HFF-Myc (cell line): ENCODE measurements at places on chromosomes 6 and 20.

- no peak for DNase-seq
Measured at GRCh38 chr20:57465943-57466342, 59.0 kb downstream of the CTCFL start.

DNA sequence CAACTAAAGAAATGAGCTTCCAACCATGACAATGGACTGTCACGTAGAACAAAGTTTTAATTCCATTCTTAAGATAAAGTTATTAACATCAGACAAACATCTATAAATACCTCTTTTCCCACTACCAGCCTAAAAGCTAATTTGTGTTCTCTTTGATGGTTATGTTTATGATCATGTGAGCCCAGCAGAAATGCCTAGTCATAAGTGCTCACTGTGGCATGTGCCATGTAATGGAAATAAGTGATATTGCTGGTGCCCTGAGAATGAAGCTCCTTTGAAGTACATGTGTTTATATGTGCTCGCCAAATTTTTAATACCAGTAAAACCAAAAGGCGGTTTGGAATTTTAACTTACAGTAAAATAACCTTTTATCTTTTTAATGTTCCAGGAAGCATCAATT, 205.8 kb downstream of the ISM1 start:
- DNase-seq = no peak

DNA sequence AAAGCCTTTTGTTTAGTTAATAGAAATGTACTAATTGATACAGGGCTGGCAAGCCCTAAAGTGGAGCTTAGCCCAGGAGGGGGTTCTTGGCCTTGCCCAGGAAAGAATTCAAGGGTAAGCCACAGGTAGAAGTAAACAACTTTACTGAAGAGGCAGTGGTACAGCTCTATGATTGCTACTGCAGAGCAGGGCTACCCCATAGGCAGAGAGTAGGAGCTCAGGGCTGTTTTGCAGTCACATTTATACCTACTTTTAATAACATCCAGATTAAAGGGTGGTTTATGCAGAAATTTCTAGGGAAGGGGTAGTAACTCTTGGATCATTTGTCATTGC, 680.4 kb upstream of the GJE1 start:
- DNase-seq = no peak

DNA sequence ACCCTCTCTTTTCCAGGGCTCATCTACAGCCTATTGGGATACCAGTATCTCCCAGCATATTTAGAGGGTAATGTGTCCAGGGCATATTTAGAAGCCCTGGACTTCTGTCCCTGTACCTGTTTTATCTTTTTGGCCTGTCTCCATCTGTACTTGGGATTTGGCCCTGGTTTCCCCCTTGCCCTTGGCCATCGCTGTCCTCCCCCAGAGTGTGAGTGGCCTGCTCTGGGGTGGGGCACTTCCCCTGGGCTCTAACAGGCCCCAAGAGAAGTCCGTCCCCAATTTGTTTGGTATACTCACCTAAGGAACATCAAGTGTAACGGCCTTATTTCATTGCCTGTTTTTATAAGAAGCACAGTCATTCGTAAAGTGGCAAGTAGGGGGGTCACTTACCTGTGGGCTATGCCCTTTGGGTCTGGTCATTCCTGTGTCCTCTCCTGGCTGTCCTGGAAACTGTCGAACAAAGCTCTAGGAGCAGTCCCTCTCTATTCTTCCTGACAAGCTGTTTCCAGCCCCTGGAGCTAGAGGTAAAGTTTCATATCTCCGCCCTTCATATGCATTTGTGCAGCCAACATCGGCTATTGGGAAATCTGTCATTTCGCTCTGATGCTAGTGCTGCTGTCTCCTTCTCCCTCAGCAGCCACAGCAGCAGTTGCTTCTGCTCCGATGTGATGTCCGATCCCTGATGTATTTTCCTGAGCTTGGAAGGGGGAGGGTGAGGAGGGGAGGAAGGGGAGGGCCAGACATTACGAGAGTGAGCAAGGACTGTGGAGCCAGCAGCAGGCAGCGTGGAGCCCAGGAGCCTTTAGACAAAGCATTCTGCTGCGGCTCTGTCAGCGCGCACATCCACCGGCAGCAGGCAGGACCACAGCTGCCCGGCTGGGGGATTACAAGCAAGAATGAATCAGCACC, 83.4 kb downstream of the TCP11 start:
- DNase-seq = no peak

GRCh38 chr6:91304521-91304920, 717.6 kb upstream of the MAP3K7 start:
- no peak for DNase-seq

- no peak for DNase-seq
Measured at GRCh38 chr6:4698901-4699659, 77.1 kb upstream of the CDYL start.

GRCh38 chr6:92700411-92700810, 718.9 kb downstream of the EPHA7 start:
- no peak for DNase-seq

- DNase-seq = no peak
Measured at GRCh38 chr20:2922957-2923356, 49.7 kb downstream of the PTPRA start.

DNA sequence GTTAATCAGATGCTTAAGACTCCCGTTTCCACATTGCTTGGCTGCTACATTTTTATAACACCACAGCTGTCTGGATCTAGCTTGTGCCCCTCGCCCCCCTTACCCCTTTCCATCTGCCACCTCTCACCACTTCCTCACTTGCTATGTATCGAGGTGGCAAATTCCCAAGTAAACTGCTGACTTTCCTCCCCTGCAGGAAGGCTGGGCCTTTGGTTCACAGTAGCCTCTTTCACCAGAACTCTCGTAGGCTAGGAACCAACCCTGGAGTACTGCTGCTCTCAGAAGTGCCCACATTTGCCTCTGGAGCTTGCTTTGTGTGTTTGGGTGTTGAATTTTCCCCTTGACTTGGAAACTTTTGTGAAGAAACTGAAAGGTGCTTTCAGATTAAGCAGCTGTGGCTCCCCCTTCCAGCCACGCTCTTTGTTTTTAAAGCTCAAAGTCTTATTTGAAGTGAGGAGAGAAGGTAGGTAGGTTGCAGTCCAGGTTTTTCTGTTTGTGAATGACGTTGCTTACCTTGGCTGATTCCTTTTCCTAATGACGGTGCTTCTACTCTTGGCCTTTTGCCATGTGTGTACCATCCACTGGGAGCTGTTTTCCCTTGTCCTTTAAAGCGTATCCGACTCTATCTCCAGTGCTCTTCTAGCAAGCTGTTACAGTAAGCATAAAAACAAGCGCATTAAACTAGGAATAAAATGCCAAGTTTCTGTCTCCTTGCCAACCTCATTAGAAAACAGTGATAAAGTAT, 90.4 kb downstream of the CARMIL1 start:
- DNase-seq = no peak

DNA sequence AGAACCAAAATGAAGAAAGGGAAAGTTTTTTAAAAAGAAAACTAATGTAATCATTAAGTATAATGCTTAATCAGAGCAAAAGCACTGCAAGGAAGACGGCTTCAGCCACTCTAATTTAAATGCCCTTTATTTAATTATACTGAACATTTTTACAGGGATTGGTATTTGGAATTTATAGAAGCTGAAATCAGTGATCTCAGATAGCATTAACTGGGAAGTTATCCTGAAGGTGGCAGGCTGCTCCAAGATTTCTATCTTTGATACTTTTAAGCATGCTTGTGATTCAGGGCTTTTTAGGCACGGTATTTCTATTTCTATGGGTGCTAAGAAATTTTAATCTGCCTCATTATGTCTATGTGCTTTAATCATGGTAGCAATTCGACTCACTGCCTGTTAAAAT, 1.3 kb upstream of the NDUFAF4 start:
- peak; percentile 32 for DNase-seq

- peak; percentile 27 for DNase-seq
Measured at GRCh38 chr6:13357551-13358075, 29.3 kb upstream of the TBC1D7 start.

DNA sequence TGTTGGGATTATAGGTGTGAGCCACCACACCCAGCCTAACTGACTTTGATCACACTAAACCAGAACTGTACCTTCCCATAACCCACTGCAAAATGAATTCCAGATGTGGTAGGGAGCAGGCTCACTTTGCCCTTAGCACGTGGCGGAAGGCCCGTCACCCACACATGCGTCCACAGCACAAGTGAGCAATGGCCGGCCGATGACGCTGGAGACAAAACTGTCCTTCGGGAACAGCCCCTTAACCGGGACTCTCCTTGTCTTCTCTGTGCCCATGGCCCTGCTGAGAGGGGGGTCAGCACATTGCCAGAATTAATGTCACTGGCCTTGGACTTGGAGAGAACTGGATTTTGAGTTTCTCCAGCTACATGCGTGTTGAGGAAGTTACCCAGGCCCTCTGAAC, 107.2 kb downstream of the TOX2 start:
- no peak for DNase-seq

DNA sequence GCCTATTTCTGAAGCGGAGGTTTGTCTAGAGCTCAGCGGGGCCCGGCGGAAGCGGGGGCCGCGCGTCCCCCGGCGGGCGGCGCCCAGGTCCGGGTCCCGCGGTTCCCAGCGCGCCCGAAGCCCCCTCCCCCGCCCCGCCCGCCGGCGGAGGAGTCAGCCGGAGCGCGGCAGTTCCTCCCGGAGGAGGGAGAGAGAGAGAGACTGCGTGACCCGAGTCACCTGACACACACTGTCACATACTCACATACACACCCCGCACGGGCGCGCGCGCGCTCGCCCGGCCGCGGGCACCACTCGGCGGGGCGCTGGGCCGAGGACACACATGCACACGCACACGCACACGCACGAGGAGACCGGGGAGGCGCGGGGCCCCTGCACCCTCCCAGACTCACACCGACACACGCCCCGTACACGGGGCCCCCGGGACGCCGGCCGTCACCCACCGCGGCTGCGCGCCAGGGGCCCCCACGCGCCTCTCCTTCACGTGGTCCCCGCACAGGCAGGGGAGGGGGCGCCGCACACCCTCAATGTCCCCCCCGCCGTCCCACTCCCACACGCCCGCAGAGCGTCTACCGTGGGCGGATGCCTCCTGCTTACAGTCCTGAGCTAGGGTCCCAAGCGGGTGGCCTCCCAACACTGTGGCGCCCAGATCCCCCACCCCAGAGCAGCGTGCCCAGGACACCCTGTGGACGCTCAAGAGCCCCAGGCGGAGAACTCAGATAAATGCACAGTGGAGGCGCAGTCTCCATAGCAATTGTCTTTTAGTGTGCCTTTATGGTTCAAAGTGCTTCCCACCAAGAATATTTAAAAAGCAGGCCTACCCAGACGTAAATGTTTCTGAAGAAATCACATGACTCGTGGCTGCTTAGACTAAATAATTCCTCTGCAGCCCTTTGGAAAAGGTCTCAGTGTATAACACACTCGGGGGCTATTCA, at the start of gene RRAGD:
RRAGD (minus strand) TSS at position 203 of the 935 bp plus-strand sequence. CDS start 280 bp downstream, outside the sequence.
- no peak for DNase-seq

- peak; percentile 81 for DNase-seq
Measured at GRCh38 chr6:21953831-21954801, 342.7 kb downstream of the PRL start.

DNA sequence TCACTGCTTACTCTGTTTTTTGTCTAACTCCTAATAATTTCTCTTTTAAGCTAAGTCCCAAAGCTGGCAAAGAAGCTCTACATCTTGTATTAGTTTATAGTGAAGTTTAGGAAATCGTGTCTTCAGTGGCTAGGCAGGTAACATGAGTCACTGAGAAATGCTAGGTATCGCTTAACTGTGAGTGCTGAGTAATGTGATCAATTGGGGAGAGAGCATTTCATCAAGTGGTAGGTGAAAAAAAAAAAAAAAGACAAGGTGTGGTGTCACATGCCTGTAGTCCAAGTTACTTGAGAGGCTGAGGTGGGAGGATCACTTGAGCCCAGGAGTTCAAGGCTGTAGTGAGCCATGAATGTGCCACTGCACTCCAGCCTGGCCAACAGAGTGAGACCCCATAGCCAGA, 125.3 kb downstream of the FAM83B start:
- DNase-seq = no peak

- DNase-seq = no peak
Measured at GRCh38 chr6:128259029-128259724, 261.2 kb downstream of the PTPRK start.

GRCh38 chr6:16494793-16495192, 256.4 kb downstream of the GMPR start:
- no peak for DNase-seq

DNA sequence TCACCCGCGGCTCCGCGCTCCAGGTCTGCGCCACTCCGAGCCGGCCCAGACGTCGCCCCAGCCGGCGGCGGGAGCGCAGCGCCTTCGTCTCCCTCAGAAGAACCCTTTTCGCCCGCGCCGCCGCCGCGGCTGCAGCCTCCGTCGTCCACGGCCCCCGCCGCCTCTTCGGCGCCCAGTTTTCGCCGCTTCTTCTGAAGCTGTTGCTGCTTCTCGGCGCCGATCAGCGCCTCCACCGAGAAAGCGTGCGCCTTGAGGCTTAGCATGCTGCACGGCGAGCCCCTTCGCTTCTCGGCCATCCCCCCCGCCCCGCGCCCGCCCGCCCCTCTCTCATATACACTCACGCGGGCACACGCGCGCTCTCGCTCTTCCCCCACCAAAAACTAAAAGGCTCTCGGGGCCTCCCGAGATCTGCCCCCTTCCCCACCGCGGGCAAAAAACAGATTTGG, 489 bp downstream of the TBX18 start:
- DNase-seq = no peak

- no peak for DNase-seq
Measured at GRCh38 chr6:67591910-67592309, 1043.2 kb upstream of the ADGRB3 start.

GRCh38 chr6:51323056-51323455, 504.4 kb downstream of the TFAP2B start:
- DNase-seq = no peak

DNA sequence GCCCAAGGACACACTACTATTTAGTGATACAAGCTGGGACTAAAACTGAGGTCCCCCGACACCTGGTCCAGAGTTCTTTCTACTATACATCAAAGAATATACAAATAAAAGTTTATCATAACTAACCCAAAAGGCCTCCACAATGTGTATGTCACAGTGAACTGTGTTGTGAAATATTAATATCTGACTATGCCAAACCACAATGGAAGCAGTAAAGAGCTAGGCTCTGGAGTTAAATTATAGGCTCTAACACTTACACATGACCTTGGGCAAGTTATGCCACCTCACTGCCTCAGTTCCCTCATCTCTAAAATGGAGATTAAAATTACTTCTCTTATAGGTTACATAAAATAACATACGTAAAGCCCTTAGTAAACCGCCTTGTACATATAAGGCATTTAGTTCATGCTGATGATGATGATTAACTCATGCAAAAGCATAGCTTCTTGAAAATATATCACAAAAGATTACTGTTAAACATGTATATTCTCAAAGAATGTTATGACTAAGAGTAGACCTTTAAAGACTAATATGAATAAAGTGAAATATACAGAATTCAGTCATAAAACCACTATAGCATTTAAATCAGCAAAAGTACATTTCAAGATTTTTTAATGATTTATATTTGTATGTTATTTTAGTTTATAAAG, 5.7 kb downstream of the SUPT3H start:
- DNase-seq = no peak

GRCh38 chr6:89144354-89144906, 1.4 kb upstream of the PM20D2 start:
- DNase-seq = no peak
